ENCODE measurements at places on chromosomes 1 and 21. TPM values are rescaled to one million over a fixed set of nuclear protein-coding genes. Genes with fewer than 3 reads are reported as not detected.

UBE2Q1 gene
- total RNA-seq, result 17.8 TPM

PLD5 gene
- total RNA-seq, result 0.39 TPM

FCRL5 gene
- total RNA-seq, result 0.10 TPM

FCRL2 gene
- 0.20 TPM for total RNA-seq

NOL9 gene
- 16.5 TPM for total RNA-seq

KCNC4 gene
- total RNA-seq, result 1.5 TPM

SHCBP1L gene
- 0.30 TPM for total RNA-seq

RHBG gene
- total RNA-seq, result 2.1 TPM

BTBD8 gene
- 4.9 TPM for total RNA-seq

ROR1 gene
- total RNA-seq, result 12.5 TPM

TMCC2 gene
- total RNA-seq, result 16.5 TPM

BRWD1 gene
- 112 TPM for total RNA-seq

SYCP1 gene
- not detected for total RNA-seq

AMY1A gene
- total RNA-seq, result not detected

GDAP2 gene
- total RNA-seq, result 22.2 TPM

CDC42BPA gene
- 55.2 TPM for total RNA-seq

TNNI3K gene
- total RNA-seq, result 3.1 TPM

C1orf167 gene
- total RNA-seq, result 0.69 TPM

CELA2B gene
- 0.30 TPM for total RNA-seq

FOXE3 gene
- not detected for total RNA-seq

SAMD11 gene
- total RNA-seq, result 4.9 TPM
